ENCODE measurements at places on chromosomes 5 and 9. TPM values are rescaled to one million over a fixed set of nuclear protein-coding genes. Genes with fewer than 3 reads are reported as not detected.

Gene SNCB
- total RNA-seq, result 0.17 TPM

Gene GFRA3
- 0.12 TPM for total RNA-seq

Gene C9orf43
- 0.22 TPM for total RNA-seq

Gene CTSV
- total RNA-seq, result 9.6 TPM

Gene VAV2
- 18.7 TPM for total RNA-seq

Gene RLN1
- total RNA-seq, result 1.3 TPM

Gene TRPM3
- total RNA-seq, result not detected

Gene GDNF
- total RNA-seq, result 0.23 TPM

Gene BSPRY
- total RNA-seq, result 8.8 TPM

Gene SHOC1
- total RNA-seq, result 0.07 TPM

Gene CDO1
- total RNA-seq, result 2.1 TPM

Gene NRARP
- 2.2 TPM for total RNA-seq

Gene IL13
- total RNA-seq, result not detected

Gene CDKN2B
- total RNA-seq, result 25.9 TPM

Gene UBE2QL1
- not detected for total RNA-seq

Gene EQTN
- total RNA-seq, result not detected

Gene SMIM33
- not detected for total RNA-seq

Gene ARHGEF28
- 58.2 TPM for total RNA-seq

Gene ALDOB
- not detected for total RNA-seq

Gene FBN2
- 7.6 TPM for total RNA-seq

Gene SMIM32
- total RNA-seq, result not detected

Gene CATSPER3
- total RNA-seq, result 0.29 TPM

Gene FABP6
- total RNA-seq, result not detected

Gene TERT
- not detected for total RNA-seq

Gene OLFML2A
- total RNA-seq, result 7.0 TPM

Gene PCDHGA10
- total RNA-seq, result 0.58 TPM

Gene ADGRD2
- total RNA-seq, result not detected

Gene STPG3
- total RNA-seq, result not detected

Gene CD180
- not detected for total RNA-seq

Gene VPS13A
- total RNA-seq, result 10.4 TPM

Gene SUSD3
- total RNA-seq, result 1.4 TPM

Gene AGTPBP1
- 21.0 TPM for total RNA-seq

Gene SCGB3A2
- total RNA-seq, result not detected

Gene TLE1
- total RNA-seq, result 124 TPM

Gene GABRA6
- total RNA-seq, result not detected

Gene UCK1
- 22.4 TPM for total RNA-seq

Gene ANGPTL2
- 1.7 TPM for total RNA-seq

Gene PDE6A
- not detected for total RNA-seq

Gene DMRTA1
- total RNA-seq, result 0.14 TPM

Gene PCDHA7
- total RNA-seq, result under 0.01 TPM

Gene CETN3
- total RNA-seq, result 27.8 TPM

Gene ANKRD18B
- 3.1 TPM for total RNA-seq

Gene SLC45A2
- not detected for total RNA-seq

Gene COL5A1
- 16.0 TPM for total RNA-seq

Gene GLRA1
- total RNA-seq, result not detected

Gene SPINK13
- total RNA-seq, result 0.58 TPM

Gene PDZD2
- total RNA-seq, result 1.8 TPM

Gene SPATA31A3
- not detected for total RNA-seq

Gene TMC1
- total RNA-seq, result not detected

Gene MSX2
- 3.7 TPM for total RNA-seq

Gene PARP8
- 8.8 TPM for total RNA-seq
